ENCODE measurements at places on chromosomes 6 and 20.
A peak's percentile ranks its signal among the peaks of the same experiment; 100 is the strongest.

GRCh38 chr6:4948781-4949450 is 54.9 kb downstream of the RPP40 start:
- DNase-seq: no peak

GRCh38 chr20:32510120-32510600 is 75.0 kb downstream of the NOL4L start:
- no peak for DNase-seq

DNA sequence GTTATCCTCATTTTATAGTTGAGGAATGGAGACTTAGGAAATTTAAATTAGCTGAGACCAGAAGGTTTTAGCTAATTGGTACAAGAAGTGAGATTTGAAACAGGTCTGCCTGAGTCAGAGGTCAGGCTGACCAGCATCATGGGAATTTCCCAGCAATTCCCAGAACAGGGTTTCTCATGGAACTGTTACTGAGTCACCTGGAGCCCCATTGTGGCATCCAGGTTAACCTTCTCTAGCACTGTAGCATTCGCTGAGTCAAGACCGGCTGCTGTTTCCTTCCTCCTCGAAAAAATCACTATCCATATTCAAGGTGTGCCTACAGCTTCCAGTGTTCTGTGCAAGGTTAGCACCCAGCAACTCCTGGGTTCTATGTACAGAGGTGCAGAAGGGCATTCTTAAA is 238.0 kb upstream of the MAN1A1 start:
- no peak for DNase-seq

GRCh38 chr20:47665221-47665991 is 119.9 kb downstream of the SULF2 start:
- no peak for DNase-seq

DNA sequence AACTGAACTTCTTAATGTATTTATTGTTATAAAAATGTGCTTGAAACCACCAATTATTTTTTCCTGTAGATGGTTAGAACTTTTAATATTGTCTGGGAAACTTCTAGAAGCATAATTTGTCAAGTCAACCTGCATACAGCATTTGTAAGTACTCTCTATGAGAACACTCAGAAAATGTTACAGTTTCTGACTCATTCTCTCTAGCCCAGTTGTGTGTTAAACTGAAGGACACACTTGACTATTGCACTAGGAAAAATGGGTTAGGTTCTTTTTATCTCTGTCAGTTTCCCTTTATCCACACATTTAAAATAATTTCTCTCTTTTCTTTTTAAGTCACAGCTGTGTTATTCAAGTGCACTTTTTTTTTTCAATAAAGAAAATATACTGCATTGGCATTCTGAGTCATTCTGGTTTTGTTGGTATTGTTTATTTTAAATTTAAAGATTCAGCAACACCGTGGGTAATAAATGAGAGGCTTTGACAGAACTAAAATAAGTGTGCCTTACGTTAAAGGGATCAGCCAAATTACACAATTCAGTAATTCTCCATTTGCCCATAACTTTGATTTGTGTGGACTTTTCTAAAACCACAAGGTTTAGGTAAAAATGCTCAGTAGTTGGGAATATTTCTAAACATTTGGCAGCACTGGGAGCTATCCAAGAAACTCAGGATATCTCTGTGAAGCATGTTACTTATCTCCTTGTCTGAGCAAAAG is 50.7 kb downstream of the OPN5 start:
- DNase-seq: no peak

DNA sequence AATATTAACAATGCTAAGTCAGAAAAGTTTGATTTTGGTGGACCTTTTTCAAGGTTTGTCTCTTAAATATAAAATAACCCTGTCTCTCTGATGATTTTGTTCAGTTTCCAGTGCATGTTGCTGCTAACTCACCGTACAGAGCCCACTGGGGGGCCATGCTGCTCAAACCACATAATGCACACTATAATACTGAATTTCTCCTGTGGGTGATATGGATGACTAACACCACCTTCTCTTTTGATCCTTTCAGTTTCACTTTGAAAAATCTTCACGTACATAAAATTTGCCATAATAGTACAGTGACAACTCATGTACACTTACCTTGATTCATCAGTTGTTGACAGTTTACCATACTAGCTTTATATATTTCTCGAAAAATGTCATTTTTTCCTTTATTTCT is 506.6 kb upstream of the MAN1A1 start:
- DNase-seq: peak; percentile 1

GRCh38 chr6:42104095-42104803 is 38.2 kb downstream of the C6orf132 start:
- DNase-seq: peak; percentile 75

GRCh38 chr6:20351534-20351933 is 50.1 kb upstream of the E2F3 start:
- DNase-seq: no peak

DNA sequence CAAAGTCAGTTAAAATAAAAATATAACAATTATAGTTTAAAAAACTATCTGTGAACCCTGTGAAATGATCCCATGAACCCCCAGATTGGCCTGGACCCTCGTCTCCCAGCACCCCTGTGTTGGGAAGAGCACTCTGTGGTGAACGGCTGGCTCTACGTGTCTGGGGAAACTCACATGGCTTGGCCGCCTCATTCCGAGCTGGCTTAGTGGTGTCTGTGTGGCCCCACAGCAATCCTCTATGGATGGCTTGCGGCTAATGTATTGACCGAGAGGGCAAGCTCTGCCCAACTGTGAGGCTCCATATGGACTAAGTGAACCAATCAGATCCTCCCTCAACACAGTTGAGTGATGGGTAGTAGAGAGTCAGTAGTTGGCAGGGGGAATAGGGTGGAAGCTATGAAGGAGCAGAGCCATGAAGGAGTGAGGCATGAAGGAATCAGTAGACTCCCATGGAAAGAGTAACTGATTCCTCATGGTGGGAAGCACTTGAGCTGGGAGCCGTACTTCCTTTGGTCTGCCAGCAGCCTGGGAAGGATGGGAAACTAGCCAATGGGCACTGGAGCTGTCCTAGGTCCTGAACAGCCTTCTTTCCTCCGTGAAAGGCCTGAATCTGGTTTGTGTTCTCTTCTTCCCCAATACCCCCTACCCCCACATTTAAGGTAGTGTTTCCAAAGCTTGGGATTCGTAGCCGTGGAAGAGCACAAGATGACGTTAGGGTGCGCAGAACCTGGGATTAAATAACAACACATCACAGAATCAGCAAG is 21.6 kb upstream of the ZNF831 start:
- no peak for DNase-seq

DNA sequence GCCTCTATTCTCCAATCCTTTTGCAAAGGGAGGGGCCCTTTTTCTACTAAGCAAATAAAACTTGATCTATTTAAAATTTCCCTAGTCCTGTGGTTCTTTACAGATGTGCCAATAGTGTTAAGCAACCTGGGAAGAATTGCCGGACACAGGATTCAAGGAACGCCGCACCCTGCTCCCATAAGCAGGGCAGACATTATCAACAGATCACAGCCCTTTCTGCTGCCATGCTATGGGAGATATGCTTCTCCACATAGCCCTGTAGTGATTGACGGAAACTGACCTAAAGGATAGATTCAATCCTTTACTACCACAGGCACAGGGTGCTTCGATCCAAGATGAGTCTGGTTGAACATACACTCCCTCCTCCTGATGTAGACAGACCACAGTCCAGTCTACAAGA is 118.4 kb upstream of the TRAF3IP2 start:
- DNase-seq: no peak

DNA sequence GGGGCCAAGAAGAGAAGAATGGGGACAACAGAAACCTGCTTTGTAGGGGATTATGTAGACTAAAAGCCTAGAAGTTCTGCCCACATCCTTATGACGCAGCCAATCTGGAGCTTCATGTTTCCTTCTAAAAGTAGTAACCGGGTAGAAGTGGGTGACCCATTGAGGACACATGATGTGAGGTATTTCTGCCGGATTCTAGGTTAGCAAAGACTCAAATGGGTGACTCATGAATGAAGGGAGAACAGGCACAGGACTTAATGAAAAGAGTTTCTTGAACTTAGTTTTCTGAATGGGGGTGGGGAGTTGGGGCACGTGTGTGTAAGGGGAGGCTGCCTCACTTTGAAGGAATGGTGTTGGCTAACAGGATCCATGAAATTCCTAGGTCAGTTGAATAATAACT is 68.8 kb downstream of the CDS2 start:
- DNase-seq: no peak

DNA sequence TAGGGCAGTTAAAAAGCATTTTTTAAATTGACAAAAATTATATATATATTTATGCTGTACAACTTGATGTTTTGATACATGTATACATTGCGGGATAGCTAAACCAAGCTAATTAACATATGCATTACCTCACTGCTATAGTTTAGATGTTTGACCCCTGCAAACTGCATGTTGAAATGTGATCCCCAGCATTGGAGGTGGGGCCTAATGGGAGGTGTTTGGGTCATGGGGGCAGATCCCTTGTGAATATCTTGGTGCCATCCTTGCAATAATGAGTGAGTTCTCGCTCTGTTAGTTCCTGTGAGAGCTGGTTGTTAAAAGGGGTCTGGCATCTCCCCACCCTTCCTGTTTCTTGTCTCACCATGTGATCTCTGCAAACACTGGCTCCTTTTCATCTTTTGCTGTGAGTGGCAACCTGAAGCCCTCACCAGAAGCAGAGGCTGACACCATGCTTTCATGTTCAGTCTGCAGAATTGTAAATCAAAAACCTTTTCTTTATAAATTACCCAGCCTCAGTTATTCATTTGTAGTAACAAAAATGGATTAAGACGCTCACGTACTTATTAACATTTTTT is 111.8 kb downstream of the MCHR2 start:
- DNase-seq: no peak

GRCh38 chr6:42629845-42630244 is 66.0 kb downstream of the UBR2 start:
- no peak for DNase-seq

DNA sequence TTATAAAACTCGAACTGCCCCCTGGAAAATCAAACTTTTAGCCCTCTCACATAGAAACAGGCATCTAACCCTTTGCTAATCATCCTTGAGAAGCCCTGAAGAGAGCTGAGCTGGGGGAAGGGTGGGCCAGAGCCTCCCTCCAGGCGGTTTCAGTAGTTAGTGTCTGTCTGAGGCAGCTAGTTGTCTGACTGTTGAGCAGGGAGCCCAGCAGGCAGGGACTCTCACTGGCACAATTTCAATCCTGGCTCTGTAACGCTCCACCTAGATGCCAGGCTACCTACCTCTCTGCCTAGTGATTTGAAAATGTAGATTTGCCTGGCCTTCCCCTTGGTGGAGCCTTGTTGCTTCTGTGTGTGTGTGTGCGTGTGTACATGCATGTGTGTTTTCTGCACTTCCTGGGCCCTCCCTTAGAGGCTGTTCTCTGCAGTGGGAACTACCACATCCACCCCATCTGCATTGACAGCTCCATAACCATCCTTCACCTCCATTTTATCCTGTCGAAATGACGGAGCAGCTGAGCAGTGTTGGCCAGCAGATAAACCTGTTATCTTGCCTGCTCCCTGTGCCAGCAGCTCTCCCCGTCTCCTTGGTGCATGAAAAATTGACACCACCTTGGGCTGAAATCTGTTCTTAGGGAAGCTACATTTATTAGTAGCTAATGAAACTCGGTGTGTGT is 69.6 kb upstream of the VSTM2L start:
- DNase-seq: no peak

- no peak for DNase-seq
Measured at GRCh38 chr6:109340811-109341210, 41.5 kb downstream of the CD164 start.

DNA sequence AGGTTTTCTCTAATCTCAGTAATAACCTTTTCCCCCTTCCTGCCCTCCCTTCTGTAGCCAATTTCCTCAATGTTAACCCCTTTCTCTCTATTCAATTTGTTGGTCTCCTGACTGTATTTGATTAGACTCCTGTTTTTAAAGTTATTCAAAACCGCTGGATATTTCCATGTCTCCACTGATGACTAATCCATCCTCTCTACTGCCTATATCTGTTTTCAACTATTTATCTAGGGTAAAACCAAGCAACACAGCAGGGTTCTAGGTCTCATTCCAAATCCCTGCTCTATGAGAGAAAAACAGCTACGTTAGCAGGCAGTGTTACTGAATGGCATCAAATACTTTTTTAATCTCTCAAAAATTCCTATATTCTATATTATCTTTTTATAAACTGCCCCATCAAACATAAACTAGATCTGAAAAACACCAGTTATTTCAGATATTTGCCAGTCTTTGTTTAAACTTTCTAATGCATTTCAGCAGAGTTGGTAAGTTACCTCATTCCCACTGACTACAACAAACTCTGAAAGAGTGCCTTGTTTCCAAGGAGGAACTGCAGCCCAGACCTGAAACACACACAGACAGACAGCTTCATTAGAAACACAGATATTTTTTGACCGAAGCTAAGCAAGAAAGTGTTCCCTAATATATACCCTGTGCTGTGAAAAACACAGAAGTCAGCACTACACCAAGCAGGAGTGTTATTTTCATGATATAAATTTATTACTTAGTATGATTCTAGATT is 8.2 kb downstream of the RTN4IP1 start:
- DNase-seq: no peak

GRCh38 chr6:147750413-147750812 is 241.9 kb downstream of the SAMD5 start:
- no peak for DNase-seq

DNA sequence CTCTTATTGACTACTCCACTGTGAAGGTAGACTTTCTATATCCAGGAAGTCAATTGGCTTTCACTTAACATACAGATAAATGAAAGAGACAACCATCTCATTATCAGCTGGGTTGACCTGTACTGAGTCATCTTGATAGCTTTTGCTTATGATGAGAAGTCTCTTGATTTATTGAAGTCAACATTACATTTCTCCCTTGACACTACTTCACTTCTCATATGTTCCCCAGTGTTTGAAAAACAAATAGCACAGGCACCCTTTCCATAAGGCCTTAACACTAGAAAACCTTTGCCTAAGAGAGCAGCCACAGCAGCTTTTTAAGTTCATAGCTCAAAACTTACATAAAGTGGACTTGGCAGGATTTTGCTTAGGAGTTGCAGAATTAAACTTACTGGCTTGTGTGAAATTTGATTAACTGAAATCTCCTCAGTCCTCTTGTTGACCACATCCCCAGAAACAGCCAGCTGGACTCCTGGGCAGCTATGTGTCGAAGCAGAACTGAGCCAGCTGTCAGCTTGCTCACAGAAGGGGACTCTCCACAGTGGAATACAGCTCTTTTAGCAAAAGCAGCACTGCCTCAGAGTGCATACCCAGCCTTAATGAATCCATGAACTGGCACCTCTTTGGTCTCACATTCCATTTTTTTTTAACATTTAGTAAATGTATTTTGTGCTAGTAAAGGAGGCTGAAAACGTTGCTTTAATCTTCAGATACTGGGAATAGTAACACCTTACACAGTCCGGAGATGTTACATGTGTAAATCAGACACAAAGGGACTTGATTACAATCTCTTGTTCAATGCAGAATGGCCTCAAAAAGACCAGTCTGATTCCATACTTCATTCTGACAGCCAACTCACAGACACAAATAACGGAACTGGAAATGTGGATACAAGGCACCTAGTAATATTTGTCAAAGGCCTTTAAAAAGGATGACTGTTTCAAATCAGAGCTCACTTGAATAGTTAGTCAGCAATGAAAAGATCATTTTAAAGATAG is 1532.7 kb downstream of the HACE1 start:
- no peak for DNase-seq

Measured in stimulated activated CD4-positive, alpha-beta T cell treated with anti-CD3 and anti-CD28 coated beads, Interleukin-2, amount 100 ng/mL, for 48 hours (primary cell).